Type B pancreatic cell (in vitro differentiated cells): ENCODE measurements at places on chromosomes 7 and 10. TPM values are rescaled to one million over a fixed set of nuclear protein-coding genes. Genes with fewer than 3 reads are reported as not detected.

Gene FAM20C
- 17.4 and 18.1 TPM in 2 replicates for total RNA-seq

Gene LMBR1
- total RNA-seq = 69.1 and 74.1 TPM in 2 replicates

DNA sequence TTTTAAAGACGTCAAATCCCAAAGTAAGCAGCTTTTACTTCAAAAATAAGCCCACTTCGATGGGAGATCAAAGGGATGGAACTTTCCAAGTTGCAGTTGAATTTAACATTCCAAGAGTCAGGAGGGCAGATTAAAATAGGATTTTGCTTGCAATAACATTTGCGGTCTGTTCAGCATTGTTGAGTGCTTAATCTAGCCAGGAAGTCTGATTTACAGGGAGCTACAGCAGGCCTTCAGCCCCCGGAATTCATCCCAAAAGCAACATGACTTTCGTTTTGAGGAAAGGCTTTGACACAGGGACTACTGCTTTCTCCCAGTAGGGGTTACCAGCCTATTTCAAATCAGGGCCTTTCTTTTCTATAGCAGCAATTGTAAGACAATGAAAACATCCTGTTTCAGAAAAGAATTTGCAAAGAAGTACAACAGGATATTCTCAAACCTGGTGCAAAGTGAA is 279.6 kb upstream of the PITRM1 start:
- no peak for DNase-seq

GRCh38 chr7:99788554-99788953 is 4.6 kb upstream of the CYP3A4 start:
- no peak for DNase-seq

DNA sequence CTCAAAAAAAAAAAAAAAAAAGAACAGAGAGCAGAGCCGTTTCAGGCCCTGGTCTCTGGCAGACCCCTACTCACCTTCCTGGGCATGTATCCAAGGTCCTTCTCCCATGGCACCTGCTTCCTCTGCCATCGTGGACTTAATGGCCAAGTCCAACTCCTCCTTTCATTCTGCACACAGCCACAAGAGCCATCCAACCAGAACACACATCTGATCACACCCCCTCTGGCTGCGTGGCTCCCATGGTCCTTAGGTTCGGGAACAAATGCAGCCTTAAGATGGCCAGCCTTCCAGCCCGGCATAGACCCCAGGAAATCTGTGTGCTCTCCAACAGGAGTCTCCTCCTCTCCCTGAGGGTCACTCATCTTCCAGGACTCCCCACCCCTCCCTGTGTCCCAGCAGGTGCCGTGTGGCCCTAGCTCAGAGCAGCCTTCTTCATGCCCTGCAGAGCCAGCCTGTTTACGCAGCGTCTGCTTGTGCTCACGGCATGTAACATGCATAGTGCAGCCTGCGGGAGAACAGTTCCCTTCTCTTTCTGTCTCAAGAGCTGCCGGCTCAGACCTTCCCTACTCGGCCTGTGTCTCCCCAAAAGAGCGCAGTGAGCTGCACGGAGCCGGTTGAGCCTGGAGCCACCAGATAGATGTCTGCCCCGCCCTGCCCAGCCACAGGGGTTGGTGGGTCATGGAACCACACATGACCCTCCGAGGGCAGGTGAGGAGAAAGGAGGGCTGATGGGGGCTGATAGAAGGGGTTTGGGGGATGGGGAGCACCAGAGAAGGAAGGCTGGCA is 157.3 kb downstream of the NRF1 start:
- no peak for DNase-seq

DNA sequence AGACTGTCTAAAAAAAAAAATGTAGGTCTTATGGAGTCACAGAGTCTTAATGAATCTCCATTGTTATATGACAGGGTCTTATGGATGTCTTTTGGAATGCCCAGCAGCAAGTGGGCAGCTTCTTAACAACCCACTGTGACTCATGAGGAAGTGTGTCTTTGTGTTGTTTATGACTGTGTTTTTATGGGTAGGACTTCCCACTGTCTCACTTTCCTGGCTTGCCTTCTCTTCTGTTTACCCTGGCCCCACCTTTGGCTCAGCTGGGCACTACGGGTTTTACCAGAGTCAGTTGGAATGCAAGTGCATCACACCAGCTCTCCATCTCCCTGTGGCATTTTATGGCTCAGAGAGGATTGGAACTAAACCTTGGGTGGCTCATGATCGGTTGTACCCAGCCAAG is 580.5 kb downstream of the AUTS2 start:
- DNase-seq = no peak

DNA sequence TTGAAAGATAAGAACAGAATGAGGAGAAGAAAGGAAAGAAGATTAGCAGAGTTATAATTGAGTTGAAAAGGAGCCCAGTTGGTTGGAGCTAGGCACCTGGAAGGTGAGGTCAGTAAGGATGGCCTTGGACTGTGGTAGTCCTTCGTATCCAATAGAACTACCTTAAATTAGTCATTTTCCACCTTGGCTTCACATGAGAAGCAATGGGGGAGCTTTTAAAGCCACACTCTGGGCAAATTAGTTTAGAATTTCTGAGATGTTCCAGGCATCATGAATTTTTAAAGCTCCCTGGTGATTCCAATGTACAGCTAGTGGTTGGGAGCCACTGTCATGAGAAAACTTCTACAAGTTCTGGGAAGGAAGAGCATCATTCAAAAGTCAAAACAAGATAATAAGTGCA is 27.3 kb upstream of the CYP3A5 start:
- DNase-seq = no peak

- no peak for DNase-seq
These were observed 239.7 kb upstream of the LRGUK start for GRCh38 chr7:133887459-133887858.

DNA sequence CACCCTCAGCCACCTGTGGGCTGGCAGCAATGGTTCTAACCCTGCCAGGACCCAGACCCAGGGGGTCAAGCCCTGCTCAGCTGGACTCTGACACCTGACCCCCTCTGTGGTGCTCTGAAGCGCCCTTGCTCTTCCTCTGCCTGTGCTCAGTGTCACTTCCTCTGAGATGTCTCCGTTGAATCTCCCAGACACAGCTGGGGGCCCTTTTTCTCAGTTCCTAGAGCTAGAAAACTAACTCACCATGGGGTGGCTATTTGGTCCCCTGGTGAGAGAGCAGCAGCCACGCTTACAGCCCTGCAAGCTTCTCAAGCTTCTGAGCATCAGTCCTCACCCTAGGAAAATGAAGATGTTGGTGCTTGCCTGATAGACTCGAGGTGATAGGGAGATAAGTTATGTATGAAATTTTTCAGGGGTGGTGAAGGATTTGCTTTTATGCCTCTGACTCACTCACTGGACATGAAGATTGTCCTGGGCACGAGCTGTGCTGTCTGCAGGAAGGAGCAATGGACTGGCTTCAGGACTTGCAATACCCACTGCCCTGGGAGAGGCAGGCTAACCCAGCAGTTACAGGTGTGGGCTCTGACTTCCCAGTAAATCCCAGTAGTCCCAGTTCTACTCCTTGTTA is 29.6 kb downstream of the COL13A1 start:
- DNase-seq = no peak

GRCh38 chr10:29713450-29713849 is 78.7 kb upstream of the SVIL start:
- DNase-seq = no peak

GRCh38 chr7:123715198-123715597 is 33.6 kb downstream of the WASL start:
- DNase-seq = no peak

GRCh38 chr10:77513781-77514331 is 123.8 kb downstream of the KCNMA1 start:
- no peak for DNase-seq

DNA sequence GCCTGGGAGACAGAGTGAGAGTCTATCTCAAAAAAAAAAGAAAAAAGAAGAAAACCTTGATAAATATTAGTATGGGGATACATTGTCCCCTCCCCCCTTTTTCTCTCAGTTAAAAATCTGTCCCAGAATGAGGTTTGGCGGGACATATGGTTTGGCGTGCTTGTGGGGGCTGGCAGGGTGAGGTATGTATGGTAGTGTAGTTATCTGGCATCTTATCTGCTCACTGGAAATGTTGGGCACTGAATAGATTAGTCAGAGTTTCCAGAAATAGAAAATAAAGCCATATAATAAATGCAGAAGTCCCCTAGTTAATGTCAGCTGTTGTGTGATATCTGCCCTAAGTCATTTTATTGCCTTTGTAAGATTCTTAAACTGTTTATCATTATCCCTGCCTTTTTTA is 397.5 kb upstream of the GALNT17 start:
- DNase-seq = no peak
